ENCODE measurements at places on chromosomes 7 and 10.

GRCh38 chr7:6530626-6531491 lies 20.4 kb downstream of the GRID2IP start:
- DNase-seq: no peak

DNA sequence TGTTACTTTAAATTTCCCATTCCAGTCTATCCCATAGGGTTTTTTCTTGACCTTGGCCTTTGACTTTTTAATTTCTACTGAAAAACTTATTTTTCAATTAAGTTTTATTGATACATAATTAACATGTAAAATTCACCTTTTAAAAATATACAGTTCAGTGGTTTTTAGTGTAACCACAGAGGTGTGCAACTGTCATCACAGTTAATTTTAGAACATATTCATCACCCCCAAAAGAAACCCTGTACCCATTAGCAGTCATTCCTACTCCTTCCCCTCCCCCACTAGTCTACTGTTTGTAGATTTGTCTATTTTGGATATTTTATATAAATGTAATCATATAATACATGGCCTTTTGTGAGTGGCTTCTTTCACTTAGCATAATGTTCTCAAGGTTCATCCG lies 96.5 kb upstream of the GJD4 start:
- DNase-seq: no peak

DNA sequence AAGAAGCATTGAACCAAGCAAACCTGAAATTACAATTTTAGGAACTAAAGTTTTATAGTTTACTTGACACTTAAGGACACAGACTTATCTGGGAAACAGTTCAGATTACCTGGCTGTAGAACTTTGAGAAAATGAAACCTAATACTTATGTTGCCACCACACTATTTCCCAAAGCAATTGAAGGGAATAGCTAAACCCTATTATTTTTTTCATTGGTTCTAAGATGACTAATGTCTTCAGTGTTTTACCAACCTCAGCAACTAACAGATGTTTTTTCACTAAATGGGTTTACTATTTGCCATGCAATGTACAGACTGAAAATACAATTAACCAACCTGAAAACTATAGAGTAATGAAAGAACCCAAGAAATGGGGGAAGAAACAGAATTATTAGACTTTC lies 689.6 kb downstream of the SORCS1 start:
- DNase-seq: no peak

GRCh38 chr10:62620491-62620890 lies 184.0 kb upstream of the ADO start:
- no peak for DNase-seq

DNA sequence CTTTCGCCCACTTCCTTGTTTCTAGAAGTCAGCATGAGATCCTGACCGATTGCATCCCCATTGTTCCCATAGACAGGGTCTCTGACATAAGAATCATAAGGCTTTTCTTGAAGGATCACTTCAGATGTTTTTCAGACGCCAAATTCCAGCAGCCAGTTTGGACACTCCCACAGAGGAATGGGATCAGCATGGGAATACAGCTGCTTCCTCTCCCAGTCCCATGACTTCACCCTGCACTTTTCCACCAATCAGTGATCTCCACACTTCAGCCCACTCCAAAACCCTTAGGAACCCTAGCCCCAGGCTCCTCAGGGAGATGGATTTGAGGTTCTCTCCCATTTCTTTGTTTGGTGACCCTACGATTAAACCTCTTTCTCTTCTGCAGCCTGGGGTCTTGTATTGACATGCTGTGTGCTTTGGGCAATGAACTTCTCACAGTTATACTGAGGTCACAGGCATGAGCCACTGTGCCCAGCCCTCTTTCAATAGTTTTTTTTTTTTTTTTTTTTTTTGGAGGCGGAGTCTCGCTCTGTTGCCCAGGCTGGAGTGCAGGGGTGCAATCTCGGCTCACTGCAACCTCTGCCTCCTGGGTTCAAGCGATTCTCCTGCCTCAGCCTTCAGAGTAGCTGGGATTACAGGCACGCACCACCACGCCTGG lies 52.8 kb upstream of the CHST3 start:
- DNase-seq: no peak

- no peak for DNase-seq
These were observed 1.5 kb downstream of the FAM241B start for GRCh38 chr10:69631566-69631965.

GRCh38 chr7:33728873-33729551 lies 176.3 kb upstream of the BMPER start:
- DNase-seq: no peak

GRCh38 chr10:127553417-127553816 lies 4.3 kb downstream of the NPS start:
- no peak for DNase-seq

All from fibroblast of the conjunctiva (primary cell).